ENCODE measurements at places on chromosomes 2 and 18. TPM values are rescaled to one million over a fixed set of nuclear protein-coding genes. Genes with fewer than 3 reads are reported as not detected.

DNA sequence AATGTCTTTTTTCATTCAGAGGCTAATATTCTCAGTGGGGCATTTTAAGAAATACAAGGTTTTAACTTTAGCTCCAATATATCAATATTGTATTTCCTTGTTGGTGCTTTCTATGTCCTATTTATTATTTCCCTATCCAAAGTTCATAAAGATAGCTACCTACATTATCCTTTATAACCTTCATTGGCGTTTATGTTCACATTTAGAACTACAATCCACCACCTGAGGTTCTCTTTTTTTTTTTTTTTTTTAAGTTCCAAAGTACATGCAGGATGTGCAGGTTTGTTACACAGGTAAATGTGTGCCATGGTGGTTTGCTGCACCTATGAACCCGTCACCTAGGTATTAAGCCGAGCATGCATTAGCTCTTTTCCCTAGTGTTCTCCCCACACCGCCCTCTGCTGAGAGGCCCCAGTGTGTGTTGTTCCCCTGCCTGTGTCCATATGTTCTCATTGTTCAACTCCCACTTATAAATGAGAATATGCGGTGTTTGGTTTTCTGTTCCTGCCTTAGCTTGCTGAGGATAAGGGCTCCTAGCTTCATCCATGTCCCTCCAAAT is 694.6 kb downstream of the SUCLG1 start:
- DNase-seq: no peak

DNA sequence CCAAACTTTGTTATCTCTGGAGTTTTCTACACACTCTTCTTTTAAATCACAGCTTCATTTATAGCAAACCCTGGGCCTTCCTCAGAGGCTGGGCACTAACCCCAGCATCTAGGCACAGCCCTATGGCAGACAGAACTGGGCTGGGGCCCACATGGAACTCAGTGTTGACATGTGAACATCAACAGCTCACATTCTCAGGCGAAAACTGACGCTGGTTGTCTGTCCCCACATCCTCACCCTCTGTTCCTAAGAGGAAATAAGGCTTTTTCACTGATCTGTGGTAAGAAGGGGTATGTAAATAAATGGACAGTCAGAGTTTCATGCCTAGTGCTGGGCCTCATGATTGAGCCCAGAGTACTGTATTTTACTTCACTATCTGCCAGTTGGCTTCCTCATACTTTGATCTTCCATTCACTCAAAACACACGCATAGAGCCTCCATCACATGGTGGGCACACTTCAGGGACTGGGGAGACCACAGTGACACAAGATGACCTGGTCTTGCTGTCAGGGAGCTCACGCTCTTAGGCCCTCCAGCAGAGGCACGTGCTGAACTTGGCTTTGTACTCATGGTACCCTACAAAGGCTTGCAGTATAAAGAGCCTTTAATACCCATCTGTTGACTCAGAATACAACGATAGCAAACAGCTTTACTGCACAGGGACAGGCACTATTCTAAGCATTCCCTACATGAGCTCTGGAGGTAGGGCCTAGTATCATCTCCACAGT is 43.0 kb downstream of the EFEMP1 start:
- DNase-seq: peak; percentile 63

DNA sequence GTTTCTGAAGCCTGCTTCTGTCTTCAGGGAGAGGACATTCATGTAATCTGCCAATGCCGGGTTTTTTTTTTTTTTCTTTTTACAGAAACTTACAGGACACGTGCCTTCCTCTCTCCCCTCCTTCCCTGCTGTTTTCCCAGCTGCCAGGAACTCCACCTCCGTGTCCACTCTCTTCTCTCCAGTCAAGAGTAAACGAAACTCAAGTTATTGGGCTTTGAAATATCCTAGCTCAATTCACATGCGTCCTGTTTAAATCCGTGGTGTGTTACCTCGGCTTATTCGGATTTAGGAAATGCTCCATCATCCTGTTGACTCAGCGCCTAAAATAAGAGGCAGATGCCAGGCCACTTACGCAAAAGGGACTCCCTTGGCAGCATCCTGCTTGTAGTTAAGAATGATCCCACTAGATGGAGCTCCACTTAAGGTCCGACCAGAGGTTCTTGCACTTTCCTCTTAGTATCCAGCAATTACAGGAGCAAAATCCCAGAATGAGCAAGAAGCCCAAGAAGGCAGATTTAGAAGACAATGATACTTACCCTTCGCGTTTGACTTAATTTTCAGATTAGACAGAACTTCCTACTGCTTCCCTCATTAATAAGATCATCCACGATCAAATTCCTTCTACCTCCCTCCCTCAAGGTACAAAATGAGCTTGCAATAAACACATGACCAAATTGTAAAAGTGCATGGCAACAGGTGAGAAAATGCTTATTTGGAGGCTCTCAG is 97.2 kb upstream of the ZCCHC2 start:
- DNase-seq: peak; percentile 96

GRCh38 chr2:128406736-128407554 is 88.3 kb upstream of the HS6ST1 start:
- DNase-seq: no peak

DNA sequence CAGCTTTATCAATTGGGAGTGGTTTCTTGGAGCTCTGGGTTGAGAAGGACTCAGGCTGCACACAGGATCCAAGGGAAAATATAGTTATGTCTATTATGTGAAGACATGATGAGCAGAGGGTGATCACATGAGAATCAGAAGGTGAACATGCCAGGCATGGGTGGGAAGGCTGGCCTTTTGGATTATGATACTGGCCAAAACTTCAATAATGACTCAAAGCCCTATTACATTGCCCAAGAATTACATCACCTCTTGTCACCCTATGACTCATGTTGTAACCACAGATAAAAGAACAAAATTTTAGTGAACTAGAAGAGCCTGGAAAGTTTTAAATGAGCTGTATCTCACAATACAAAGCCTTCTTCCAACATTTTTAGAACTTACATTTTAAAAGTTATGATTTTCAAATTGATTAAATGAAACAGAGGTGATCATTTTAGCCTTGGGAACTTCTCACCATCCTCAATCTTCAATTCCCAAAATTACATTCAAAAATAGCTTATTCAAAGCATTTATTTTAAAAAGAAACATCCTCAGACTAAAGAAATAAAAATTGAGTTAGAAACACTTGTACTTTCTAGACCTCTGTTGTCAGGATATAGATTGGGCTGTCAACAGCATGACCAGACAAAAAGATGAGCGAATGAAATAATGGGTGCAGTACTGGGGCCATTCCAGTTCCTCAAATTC is 428.3 kb downstream of the MBD2 start:
- peak; percentile 1 for DNase-seq

DNA sequence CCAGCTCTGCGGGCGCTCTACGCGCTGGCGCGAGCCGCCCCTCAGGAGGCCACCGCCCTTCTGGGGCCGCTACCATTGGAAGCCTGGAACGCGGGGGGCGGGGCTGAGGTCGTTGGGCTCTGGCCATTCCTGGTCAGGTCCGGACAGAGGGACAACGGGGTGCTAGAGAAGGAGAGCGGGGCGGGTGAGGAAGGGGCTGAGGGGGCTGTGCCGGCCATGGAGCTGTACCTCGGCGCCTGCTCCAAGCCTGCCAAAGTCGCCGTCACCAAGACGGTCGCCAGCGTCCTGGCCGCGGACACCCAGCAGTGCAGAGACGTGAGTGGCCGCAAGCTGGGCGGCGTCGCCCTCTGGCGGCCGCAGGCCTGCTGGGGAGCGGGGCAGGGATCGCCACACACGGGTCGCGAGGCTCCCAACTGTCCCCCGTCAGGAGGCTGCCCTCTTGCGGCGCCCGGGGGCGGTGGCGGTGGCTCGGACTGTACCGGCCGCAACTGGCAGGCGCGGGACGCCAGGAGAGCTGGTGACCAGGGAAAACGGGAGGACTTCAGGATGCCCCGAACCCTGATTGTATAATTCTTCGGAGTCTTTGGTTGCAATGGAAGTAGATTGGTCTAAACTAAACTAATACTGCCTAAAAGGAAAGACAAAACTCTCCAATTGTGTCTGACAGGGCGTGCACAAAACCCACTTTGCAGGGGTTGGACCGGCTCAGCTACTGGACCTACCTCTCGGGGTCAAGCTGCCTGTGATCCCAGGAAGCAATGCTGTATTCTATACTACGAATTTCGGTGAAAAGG is at the start of gene FSIP2:
Gene FSIP2, plus strand, starts transcription at position 126 of the 794 bp plus-strand sequence. Its CDS starts 91 bp downstream, at position 217.
- peak; percentile 9 for DNase-seq

GRCh38 chr2:109609352-109610024 is 4.3 kb downstream of the SEPTIN10 start:
- peak; percentile 69 for DNase-seq

DNA sequence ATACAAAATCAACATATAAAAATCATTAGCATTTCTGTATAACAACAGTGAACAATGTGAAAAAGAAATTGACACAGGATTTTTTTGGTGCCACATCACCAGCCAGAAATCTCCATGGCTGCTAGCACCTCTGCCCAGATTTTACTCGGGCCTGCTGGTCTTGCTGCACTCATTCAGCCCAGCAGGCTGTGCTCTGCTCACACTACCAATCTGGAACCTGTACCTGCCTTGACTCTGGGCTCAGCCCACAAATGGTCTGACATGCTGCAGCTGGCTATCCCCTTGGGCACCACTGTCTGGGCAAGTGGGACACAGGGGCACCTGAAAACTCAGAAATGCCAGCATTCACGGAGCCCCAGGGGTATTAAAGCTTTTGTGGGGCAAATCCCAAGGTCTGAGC is 392.5 kb upstream of the NRXN1 start:
- DNase-seq: no peak

GRCh38 chr2:241680827-241681599 is 5.6 kb downstream of the DTYMK start:
- peak; percentile 99 for DNase-seq

GRCh38 chr2:122261911-122262310 is 506.5 kb downstream of the TSN start:
- DNase-seq: no peak

DNA sequence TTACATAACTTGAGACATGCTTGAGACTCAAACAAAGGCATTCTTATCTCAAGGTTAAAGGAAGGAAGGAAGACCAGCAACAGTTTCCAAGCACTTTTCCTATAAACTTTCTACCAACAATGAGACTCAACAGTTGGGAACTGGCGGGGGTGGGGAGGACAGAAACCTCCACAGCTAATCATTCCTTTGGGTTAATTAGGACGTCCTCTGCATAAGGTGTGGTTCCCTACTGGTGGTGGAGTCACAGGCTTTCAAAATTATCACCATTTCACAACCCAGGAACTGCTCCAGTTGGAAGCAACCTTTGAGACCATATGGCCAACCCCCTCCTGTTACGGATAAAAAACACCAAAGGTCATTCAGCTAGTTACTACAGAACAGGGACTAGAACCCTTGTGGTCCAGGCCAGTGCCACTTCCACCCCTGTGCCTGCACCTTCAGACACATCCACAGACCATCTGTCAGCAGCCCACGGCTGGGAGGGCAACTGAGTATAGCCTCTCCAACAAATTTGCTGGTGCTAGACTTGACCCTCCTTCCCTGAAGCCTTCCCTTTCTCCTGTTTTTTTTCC is 30.1 kb upstream of the ATL2 start:
- DNase-seq: no peak

GRCh38 chr2:192010073-192010472 is 163.2 kb upstream of the CAVIN2 start:
- DNase-seq: peak; percentile 18

DNA sequence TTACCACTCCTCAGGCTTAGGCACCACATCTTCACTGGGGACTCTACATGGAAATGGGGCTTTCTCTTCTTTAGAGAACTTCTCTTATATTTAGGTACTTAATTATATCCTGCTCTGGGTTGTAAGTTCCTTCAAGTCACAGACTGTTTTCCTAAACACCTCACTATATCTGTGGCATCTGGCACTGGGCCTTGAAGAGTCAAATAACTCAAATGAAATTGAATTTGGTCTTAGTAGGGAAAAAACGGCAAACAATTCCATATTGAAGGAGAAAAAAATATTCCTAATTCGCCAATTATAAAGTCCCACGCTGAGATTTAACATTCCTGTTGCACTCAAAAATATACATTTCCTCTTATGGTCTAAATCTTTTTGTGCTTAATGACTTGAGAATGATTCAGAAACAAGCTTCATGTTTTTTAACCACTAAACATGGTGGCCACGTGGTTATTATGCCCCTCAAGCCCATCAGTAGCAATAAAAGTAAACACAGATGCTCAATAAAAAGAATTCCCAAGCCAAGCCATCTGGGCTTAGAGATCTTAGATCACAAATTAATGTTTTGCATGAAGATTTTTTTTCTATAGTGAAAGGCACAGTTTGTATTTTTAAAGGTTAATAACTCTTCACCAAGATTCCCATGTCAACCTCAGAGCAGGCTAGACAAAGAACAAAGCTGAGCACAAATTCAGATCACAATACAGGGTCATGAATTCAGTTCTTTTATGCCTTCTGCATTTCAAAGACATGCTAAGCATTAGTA is 105.5 kb upstream of the SYT4 start:
- DNase-seq: no peak

DNA sequence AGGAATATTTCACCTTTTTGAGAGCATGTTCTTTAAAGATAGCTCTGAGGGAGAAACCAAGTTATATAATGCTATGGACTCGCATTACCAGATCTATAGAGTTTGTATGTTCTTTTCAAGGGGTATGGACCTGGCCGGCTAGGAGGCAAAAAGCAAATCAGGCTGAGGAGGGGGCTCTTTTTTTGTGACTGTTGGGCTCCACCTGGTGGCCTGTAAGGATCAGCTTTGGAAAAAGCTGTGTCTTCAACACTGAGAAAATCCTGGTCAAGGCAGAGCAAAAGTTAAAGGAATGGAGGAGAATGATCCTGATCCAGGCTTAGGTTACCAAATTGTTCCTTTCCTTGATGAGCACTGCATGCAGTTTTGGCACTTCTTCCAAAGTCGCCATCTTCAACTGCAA is 180.5 kb downstream of the DIS3L2 start:
- DNase-seq: peak; percentile 31

DNA sequence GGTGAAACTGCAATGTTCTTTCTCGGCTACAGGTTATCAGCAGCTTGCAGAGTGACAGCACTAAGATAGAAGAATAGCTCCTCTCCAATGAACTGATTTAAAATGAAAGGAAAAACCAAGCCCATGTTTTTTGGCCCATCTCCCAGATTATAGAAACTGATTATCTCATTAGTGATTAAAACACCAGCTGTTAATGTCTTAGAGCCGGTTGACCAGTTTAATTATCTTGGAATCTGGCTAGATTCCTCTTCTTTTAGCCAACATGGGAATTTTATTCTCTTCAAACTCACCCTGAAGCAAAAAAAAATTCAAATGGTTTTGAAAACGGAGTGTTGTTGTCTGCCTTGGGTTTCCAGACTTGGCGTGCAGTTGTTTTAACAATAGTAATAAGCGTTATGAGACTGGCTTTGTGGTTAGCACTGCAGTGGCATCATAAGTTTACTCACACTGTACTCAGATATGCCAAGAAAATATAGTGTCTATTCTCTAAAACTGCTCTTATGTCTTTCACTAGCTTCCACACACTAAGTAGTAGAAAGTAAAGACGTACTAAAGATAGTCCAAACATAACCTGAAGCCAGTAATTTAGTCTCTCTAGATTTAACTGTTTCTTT is 665.3 kb downstream of the STK39 start:
- peak; percentile 16 for DNase-seq

The LRP2 gene
- not detected for total RNA-seq

The FOXI3 gene
- not detected for total RNA-seq

The ZBTB7C gene
- total RNA-seq: not detected

The SLC5A6 gene
- total RNA-seq: 38.6 TPM

The CHRND gene
- total RNA-seq: not detected

The MYL12B gene
- 692 TPM for total RNA-seq

The MAP4K3 gene
- total RNA-seq: 48.3 TPM
